Lung (tissue), 17 donors: ENCODE measurements at places on chromosomes 7 and 10. TPM values are rescaled to one million over a fixed set of nuclear protein-coding genes. Genes with fewer than 3 reads are reported as not detected.
A peak's percentile ranks its signal among the peaks of the same experiment; 100 is the strongest.

DNA sequence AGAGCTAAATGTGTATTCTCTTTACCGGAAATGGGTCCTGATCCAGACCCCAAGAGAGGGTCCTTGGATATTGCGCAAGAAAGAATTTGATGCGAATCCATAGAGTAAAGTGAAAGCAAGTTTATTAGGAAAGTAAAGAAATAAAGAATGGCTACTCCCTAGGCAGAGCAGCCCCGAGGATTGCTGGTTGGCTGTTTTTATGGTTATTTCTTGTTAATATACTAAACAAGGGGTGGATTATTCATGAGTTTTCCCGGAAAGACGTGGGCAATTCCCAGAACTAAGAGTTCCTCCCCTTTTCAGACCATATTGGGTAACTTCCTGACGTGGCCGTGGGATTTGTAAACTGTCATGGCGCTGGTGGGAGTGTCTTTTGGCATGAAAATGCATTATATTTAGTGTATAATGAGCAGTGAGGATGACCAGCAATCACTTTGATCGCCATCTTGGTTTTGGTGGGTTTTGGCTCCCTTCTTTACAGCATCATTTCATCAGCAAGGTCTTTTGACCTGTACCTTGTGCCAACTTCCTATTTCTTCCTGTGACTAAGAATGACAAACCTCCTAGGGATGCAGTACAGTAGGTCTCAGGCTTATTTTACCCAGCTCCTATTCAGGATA lies 60.4 kb downstream of the ARL4A start:
- no peaks in the 10 kb centered on the region for H3K36me3 ChIP-seq
- H3K27ac ChIP-seq: no peak overlapping the region
- H3K4me3 ChIP-seq: no peak overlapping the region
- no peaks in the 10 kb centered on the region for H3K4me1 ChIP-seq

- no peaks in the 10 kb centered on the region for H3K36me3 ChIP-seq
- H3K4me3 ChIP-seq: no peak overlapping the region
- no peaks in the 10 kb centered on the region for H3K4me1 ChIP-seq
- no peak overlapping the region for H3K27ac ChIP-seq
- no peaks in the 10 kb centered on the region for H3K27me3 ChIP-seq
These were observed 83.2 kb downstream of the HECTD2 start for GRCh38 chr10:91493313-91493712.

DNA sequence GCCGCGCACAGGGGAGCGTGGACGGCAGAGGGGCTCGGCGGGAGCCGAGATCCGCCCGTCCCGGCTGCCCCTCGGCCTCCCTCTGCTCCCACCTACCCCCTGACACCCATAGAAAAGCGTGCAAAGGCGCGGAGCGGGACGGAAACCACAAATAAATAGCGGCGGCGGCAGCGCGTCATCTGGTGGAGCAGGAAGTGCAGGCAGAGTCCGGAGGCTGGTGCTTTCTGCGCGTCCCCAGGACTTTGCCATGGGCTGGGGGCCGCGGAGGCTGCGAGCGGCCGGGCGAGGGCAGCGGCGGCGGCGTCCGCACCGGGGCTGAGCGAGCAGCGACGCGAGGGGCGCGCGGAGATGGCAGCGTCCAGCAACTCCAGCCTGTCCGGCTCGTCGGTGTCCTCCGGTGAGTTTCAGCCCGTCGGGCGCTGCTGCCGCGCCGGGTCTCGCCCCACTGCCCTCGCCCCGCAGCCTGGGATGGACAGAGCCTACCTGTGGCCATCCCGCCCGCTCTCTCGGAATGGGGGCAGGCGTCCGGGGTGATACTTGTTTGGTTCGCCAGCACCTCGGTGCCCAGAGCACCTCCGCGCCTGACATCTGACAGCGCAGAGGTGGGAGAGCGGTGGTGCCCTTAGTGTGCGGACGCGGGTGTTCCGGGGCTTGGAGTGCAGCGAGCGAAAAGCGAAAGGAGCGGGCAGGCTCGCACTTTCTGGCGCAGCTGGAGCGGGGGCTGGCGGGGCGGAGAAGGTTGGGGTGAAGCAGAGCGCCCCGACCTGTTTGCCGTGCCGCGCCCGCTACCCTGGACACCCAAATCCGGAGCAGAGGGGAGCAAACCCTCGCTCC lies at the start of gene CHN2:
Gene CHN2, plus strand, starts transcription at position 182 of the 834 bp plus-strand sequence.
- H3K27me3 ChIP-seq: no peaks in the 10 kb centered on the region
- H3K4me1 ChIP-seq: no peaks in the 10 kb centered on the region
- peak within 1 kb of the TSS; percentile 22 for H3K27ac ChIP-seq
- peak within 1 kb of the TSS; percentile 63 for H3K4me3 ChIP-seq
- DNase-seq: peak; percentile 79

DNA sequence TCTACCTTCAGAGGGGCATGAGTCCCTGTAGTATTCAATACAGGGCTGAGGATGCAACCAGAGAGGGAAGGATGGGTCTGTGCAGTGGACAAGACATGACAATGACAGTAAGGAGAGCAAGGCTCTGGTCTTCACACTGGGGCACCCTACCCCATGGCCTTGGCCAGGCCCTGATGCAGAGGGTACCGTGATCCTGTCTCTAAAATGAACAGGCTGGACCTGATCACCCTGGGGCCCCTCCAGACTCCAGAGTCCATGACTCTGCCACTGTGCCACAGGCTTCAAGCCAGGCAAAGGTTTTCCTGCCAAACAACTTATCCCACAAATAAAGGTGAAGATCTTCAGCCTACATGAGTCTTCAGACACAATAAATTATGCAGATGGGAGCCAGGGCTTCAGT lies 4.9 kb downstream of the MAT1A start:
- no peaks in the 10 kb centered on the region for H3K27me3 ChIP-seq
- no peaks in the 10 kb centered on the region for H3K36me3 ChIP-seq
- no peak overlapping the region for H3K4me3 ChIP-seq
- no peaks in the 10 kb centered on the region for H3K4me1 ChIP-seq
- H3K27ac ChIP-seq: no peak overlapping the region
- no peak for DNase-seq

DNA sequence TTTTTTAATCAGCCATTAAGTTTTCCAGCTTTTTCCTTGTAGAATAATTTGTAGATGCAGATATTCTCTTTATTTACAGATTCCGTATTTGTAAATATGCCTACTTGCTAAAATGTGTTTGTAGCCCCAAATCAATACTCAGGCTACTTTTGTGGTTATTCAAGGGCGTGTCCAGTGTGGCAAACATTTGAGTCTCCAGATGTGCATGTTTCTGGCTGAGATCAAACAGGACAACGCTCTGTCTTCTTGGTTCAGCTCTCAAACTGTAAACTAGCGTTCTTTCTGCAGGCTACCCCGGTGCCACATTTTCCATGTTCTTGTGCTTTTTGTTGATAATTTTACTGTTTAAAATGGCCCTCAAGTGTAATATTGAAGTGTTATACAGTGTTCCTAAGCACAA lies 16.2 kb upstream of the OR2A5 start:
- DNase-seq: no peak
- H3K27me3 ChIP-seq: peaks cover 3% of the 10 kb centered on the region
- H3K4me3 ChIP-seq: no peak overlapping the region
- H3K27ac ChIP-seq: no peak overlapping the region

DNA sequence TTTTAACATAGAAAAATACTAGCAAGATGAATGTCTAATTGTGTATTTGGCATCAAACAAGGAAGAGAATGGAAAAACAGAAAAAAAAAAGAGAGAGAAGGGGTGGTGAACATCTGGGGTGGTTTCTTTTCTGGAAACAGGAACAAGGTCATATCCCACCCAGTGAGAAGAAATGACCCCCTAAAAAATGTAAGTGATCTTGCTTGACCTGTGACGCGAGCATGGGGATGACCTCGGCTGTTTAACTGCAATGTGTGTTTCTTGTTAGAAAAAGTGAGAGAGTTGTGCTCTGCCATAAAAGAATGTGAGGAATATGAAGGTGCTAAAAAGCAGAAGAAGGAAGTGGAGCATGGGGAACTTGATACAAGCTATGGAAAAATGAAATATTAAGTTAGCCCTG lies 258.5 kb downstream of the AGMO start:
- no peak for DNase-seq
- no peak overlapping the region for H3K27ac ChIP-seq
- H3K4me3 ChIP-seq: no peak overlapping the region
- H3K27me3 ChIP-seq: no peaks in the 10 kb centered on the region
- no peaks in the 10 kb centered on the region for H3K36me3 ChIP-seq

DNA sequence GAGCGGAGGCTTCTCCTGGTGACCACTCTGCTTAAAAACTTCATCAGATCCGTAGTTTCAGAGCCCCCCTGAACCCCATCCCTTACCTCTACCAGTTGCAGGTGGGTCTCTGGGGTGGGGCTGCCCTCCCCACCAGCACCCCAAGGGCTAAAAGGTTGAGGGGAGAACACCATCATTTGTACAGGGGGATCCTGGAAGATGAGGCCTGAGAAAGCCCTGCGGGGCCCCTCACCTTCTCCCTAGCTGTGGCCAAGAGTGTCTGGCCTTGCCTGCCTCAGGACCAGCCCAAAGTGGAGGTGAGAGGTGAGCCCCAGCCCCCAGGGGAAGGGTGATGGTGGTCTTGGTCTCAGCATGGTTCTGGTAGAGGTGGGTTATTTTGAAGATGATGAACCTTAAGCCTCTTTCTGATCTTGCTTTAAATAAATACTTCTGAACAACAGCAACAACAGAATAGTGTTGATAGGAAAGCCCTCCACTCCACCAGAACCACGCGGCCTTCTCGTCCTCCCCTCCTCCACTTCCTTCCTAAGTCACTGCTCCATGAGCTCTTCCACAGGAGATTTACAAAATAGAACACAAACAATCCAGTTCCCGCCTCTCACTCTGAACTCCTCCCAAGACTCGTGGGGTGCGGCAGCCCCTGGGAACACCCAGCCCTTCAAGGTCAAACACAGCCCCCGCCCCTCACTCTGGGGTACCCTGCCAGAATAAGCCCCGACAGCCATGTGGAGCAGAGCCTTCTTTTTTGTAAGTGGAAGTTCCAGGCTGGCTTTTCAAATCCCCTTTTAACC lies 169.1 kb downstream of the EGFR start:
- no peaks in the 10 kb centered on the region for H3K27me3 ChIP-seq
- no peak overlapping the region for H3K27ac ChIP-seq
- H3K4me3 ChIP-seq: no peak overlapping the region
- no peaks in the 10 kb centered on the region for H3K4me1 ChIP-seq

GRCh38 chr10:78914060-78914378 lies 154.7 kb upstream of the ZMIZ1 start:
- no peak overlapping the region for H3K27ac ChIP-seq
- no peaks in the 10 kb centered on the region for H3K36me3 ChIP-seq
- H3K4me1 ChIP-seq: no peaks in the 10 kb centered on the region
- H3K27me3 ChIP-seq: no peaks in the 10 kb centered on the region
- H3K4me3 ChIP-seq: no peak overlapping the region
- DNase-seq: no peak

DNA sequence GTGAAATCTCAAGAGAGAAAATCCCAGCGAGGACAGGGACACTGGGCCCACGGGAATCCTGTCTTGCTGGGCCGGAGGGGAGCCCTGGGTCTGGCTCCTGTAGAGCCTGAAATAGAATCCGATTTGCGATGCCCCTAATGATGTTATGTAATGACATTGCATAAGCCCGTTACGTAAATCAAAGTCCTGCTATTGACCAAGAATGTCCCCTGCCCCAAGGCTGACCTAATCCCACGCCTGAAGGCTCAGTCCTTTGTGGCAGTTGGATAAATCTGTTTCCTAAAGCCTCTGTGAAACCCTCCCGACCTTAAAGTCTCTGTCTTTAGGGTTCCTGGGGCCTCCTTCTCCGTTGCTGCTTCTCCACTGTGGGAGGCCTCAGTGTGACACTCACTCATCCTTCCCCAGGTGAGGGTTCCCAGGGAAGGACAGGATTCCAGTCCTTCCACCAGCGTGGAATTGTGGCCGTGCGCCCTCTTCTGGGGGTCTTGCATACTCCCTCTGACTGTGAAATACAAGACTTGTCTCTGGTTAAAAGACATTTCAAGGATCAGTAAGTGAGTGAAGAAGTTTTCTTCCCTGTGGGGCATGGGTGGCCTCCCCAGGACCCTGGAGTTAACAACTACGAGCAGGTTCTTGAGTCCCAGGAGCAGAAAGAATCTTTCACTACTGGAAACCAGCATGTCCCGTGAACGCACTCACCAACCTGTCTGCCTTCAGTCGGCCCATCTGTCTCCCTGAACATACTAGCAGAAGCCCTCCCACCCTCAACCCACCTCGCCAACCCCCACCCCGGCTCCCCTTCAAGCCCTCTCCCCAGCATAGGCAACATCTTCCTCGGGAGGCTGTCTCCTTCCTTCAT lies 19.8 kb downstream of the ZNF467 start:
- H3K4me3 ChIP-seq: no peak overlapping the region
- H3K27me3 ChIP-seq: no peaks in the 10 kb centered on the region
- H3K27ac ChIP-seq: no peak overlapping the region

GRCh38 chr10:129780901-129781795 lies 182.9 kb downstream of the EBF3 start:
- no peak overlapping the region for H3K4me3 ChIP-seq
- H3K27me3 ChIP-seq: no peaks in the 10 kb centered on the region
- DNase-seq: no peak
- no peak overlapping the region for H3K27ac ChIP-seq
- H3K36me3 ChIP-seq: no peaks in the 10 kb centered on the region

DNA sequence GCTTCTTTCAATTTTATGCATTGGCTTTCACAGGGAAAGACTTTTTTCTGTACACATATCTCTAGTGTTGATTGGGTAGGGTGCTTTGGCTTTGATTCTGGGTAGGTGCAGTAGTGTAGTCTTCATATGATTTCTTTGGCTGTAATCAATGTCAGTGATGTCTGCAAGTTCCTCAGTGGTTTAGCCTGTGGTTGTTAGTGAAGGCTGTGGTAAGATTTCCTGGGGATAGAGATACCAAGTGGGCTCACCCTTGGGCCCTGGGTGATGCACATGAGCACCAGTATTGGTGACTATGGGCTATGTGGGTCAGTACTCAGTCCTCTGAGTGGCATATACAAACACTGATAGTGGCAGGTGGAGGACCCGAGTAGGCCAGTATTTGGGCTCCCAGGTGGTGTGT lies 13.0 kb downstream of the GIMAP8 start:
- no peak overlapping the region for H3K27ac ChIP-seq
- H3K4me1 ChIP-seq: no peaks in the 10 kb centered on the region
- no peak for DNase-seq
- no peak overlapping the region for H3K4me3 ChIP-seq
- no peaks in the 10 kb centered on the region for H3K36me3 ChIP-seq

- no peak overlapping the region for H3K27ac ChIP-seq
- H3K27me3 ChIP-seq: no peaks in the 10 kb centered on the region
- no peak for DNase-seq
- no peak overlapping the region for H3K4me3 ChIP-seq
These were observed 240.0 kb upstream of the RHOBTB1 start for GRCh38 chr10:61183967-61184366.

Gene CYP2E1
- total RNA-seq: 1.1 TPM

Gene FAM25A
- not detected for total RNA-seq

Gene ATG9B
- 2.8 TPM for total RNA-seq

Gene MYL7
- total RNA-seq: 13.0 TPM

Gene CHN2
- total RNA-seq: 11.0 TPM

Gene SLC18A2
- total RNA-seq: 0.71 TPM

Gene FAM25G
- total RNA-seq: not detected
